Vagina (tissue), 2 donors: ENCODE measurements at places on chromosomes 7 and 10.

- no peak for DNase-seq
Observed at GRCh38 chr10:24984906-24985305, 31.1 kb downstream of the ENKUR start.

DNA sequence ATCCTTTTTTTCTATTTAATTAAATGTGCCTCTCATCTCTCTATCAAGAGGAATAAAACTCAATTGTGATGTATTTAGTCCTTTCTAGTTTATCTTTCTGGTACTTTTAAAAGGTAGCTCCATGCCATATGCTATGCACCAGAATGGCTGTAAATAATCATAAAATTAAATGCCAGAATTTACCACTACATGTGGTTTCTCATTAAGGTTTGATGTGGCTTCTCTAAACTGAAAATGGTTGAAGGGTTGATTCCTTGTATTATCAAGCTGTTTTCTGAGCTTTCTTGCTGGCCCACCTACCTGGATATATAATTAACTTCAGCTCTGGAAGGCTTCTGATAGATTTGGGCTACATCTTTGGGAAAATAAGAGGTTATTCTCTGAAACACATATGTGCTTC lies 171.9 kb upstream of the RHOBTB1 start:
- DNase-seq, result no peak

DNA sequence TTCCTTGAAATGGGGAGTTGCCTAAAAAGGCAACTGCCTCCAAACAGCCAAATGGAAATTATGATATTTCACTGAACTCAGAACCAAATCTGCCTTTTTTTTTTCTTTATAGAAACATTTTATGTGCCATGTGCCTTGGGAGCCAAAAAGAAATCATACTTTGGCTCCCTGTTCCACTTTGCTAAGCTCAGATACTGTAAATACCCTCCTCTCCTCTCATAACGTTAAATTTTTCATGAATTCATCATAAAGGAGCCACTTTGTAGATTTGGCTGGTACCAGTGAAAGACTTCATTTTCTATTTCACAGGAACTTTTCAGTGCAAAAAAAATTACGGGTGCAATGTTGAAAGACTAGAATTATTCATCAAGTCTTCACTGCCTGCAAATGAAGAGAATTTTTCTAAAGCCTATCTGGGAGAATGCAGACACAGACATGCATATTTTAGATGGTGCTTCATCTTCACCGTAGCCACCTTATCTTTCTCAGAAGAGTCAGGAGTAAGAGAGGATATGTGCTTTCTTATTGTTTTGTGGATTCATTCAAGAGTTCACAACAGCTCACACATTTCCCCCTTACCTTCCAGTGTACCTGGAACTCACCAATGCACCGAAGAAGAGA lies 742.3 kb upstream of the GALNT17 start:
- no peak for DNase-seq

- DNase-seq, result no peak
Observed at GRCh38 chr10:8639486-8640185, 585.1 kb downstream of the GATA3 start.

DNA sequence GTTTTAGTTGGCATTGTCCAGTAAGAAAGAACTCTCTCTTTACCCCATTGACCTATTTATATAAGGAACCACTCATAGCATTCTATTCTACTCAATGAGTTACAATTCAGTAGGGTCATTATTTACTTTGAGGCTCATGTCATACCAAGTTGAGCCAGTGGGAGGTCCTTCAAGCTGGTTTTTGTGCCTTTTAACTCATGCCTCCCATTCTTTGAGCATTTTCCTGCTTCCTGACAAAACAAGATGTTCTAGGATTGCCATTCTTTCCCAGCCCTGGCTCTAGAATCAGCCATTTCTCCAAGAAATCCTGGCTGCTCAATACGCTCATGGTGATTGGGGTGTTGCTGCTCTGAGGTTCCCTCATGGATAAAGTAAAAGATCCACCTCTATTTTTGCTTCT lies 250.1 kb downstream of the ABCA13 start:
- no peak for DNase-seq

- DNase-seq, result no peak
Observed at GRCh38 chr7:54680377-54681005, 78.5 kb downstream of the SEC61G start.

- no peak for DNase-seq
Observed at GRCh38 chr10:17073725-17074540, 55.7 kb downstream of the CUBN start.

DNA sequence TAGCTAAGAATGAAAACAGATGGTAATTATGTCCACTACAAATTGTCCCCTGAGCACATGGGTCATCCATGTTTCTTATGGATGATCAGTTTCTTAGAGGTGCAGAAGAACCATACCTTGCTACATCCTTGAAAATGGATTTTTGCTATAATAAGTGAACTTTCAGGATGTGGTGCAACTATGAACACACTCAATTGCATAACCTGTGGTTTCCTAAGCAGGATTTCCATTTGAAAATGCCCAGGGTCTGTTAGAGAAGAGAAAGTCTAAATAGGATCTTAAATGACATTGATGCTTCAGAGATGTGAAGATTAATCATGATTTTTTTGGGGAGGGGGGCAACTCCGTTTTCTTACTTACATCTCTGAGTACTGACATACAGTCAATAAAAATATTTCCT lies 39.6 kb upstream of the CACNB2 start:
- DNase-seq, result no peak

DNA sequence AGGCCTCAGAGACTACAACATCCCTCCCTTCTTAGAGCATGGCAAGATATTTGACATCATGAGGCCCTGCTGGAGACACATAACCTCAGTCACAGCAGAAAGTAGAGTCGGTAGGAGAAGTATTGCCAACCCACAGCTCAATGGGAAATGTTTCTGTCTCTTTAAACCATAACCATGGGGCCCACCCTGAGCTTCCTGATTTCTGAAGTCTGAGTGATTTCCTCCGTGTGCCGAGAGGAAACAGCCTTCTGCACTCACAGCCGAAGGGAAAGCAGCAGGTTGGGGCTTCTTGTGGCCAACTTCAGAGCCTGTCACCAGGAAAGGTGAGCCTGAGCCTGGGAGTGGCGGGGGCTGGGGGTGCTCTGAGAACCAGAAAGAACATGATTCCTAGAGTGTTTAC lies at the start of gene GIMAP1:
TSS of gene GIMAP1 (plus strand) at position 246 of the 400 bp plus-strand sequence. CDS start 2,435 bp downstream, outside the sequence.
- DNase-seq, result no peak

DNA sequence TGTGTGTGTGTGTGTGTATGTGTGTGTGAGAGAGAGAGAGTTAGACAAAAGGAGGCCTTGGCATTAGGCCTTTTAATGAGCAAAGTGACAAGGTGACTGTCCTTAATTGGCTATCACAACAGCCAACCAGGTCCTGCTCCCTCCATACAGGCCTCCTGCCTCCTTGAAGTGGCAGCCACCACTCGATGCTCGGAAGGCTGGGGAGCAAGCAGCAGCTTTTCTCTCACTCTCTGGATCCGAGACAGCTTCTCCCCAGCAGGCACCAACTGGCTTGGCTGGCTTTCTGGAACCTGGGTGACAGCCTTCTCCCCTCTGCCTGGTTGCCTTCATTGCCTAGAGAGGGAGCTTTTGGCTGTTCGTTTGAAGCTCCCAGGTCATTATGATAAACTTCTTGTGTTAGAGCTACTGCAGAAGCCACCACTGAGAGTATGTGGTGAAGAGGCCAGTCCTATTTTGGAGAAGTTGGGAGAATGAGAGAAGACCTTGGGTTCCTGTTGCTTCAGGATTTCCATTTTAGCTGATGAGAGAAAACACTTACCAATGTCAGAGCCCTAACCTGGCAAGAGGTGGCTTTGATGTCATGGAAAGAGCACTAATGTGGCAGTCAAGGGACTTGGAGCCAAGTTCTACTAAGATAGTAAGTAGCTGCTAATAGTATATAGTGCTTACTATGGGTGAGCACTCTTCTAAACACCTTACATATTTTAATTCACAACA lies 37.6 kb downstream of the RPS24 start:
- no peak for DNase-seq

GRCh38 chr7:99104631-99105030 lies 39.3 kb downstream of the SMURF1 start:
- no peak for DNase-seq

GRCh38 chr7:47379629-47380324 lies 202.1 kb downstream of the TNS3 start:
- no peak for DNase-seq

- no peak for DNase-seq
Observed at GRCh38 chr10:11663763-11664555, 52.5 kb upstream of the USP6NL start.

DNA sequence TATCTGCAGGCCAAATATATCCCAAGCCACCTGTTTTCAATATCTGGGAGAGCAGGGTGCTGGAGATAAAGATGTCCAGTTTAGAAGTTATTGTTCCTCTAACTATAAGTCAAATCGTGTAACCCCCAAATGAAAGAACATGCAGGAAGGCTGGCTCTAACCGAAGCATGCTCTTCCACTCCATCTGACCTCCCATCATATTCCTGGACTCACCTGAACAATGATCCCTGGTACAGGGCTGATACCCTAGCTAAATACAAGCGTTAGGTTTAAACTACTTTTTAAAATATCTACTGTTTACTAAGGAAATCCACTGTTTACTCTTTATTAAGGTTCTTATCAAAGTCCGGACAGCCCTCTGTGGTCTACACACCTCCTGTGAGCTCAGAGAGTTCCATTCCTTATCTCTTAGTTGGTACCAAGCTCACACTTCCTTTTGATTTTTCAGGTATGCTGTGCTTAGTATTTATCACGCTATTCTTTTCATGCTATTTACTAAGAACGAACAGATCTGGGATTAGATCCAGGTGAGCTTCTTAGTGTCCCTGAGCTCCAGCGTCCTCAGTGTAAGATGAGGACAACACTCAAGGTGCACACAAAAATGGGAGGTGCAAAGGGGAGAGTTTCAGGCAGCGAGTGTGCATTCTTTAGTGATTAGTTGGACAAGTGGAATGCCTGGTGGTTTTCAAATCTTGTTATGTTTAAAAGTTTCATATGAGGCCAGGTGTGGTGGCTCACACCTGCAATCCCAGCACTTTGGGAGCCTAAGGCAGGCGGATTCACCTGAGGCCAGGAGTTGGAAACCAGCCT lies 23.6 kb upstream of the COBL start:
- DNase-seq, result no peak

DNA sequence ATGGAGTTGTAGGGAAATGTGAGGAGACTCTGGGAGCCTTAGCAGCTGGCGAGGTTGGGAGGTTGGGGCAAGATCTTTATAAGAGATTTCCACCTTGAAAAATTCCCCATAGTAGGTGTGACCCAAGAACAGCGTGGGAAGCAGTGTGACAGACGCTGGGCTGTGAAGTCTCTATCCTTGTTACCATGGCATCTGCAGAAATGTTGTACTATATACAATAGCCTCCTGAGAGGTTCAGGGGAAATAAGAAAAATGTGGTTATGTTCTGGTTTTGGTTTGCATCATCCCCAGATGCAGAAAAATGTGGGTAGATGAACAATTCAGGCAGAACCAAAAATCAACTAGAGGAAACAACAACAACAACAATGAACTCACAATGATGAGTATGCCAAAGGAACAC lies 498.6 kb downstream of the SH2D4B start:
- DNase-seq, result no peak

DNA sequence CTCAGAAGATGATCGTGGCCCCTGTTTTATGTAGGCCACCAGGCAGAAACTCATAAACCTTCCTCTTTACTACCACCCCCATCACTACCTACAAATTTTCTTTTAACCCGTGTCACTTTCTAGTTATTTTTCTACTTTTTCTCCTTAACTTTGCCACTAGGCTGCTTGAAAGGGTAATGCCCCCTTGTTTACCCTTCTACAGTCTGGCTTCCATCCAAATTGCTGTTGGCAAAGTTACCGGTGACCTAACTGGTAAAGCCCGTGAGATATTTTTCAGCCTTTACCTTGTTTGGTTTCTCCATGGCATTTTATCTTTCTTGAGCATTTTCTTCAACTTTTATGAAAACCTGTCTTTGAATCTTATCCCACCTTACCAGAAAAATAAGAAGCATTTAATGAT lies 153.0 kb downstream of the WNT2 start:
- DNase-seq, result no peak

DNA sequence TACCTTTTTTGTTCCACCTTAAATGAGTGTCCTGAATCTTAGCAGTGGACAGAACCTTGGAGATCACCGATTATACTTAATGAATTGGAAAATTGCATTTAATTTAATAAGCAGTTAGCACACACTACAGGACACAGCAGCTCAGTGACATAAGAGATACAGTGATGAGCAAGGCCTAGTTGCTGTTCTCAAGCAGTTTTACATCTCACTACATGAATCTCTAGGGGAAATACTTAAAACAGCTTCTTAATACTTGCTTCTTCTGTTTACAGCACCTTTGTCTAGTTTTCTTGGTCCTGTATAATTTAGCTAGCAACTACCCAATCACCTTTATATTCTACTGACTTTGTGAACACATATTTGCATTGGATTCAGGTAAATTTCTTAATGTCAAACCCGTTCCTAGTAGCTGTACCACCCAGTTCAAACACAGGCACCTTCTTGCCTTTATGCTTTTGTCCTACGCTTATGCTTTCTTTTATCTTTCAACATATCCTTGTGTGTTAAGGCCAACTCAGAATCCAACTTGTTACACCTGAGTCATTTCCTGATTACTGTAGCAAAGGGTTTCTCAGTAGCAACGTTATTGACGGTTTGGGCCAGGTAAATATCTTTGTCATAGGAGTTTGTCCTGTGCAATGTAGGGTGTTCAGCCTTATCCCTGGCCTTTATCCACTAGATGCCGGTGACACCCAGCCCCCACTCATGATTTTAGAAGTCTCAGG lies 1.8 kb downstream of the STAM start:
- DNase-seq, result no peak

DNA sequence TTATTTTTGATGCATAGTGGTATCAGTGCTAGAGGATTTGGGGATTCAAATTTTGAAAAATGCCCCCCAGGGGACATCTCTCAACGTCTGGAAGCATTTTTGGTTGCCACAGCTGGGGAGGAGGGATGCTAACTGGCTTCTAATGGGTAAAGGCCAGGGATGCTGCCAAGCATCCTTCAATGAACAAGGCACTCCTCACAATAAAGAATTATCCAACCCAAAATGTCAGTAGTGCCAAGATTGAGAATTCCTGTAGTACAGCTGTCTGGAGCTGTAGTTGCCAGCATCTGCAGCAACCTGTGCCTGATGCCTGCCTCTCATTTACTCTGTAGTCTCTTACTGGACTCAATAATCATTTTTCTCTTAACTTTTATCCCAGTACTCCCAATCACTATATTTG lies 53.5 kb downstream of the SEPTIN7 start:
- DNase-seq, result no peak

GRCh38 chr10:110033701-110034235 lies 26.0 kb downstream of the ADD3 start:
- DNase-seq, result no peak

GRCh38 chr7:91151916-91152315 lies 112.3 kb upstream of the FZD1 start:
- no peak for DNase-seq
